A673 (cell line): ENCODE measurements at places on chromosomes 3 and 15.

DNA sequence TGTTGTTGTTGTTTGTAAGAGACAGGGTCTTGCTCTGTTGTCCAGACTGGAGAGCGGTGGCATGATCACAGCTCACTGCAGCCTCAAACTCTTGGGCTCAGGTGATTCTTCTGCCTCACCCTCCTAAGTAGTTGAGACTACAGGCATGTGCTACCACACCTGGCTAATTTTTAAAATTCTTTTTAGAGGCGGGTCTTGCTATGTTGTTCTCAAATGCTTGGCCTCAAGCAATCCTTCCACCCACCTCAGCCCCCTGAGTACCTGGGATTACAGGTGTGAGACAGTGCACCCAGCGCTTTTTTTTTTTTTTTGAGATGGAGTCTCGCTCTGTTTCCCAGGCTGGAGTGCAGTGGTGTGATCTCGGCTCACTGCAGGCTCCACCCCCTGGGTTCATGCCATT lies 46.7 kb downstream of the TMOD3 start:
- DNase-seq = no peak

DNA sequence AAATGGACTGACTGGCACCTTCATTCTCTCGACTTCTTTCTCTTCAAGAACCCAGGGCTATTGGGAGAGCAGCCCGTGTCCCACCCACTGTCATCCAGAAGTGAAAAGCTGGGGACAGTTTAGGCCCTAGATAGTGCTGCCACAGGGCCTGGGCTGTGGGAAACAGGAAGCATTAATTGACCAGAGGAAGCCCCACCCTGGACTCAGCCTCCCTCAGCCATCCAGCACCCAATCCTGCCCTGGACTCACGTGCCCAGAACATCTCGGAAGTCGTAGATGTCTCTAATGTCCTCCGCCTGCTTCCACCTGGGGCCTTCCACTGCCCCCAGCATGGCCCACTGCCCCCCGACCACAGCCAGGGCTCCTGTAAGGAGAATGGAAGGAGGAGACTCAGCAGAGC lies 2.3 kb downstream of the CAMK1 start:
- DNase-seq = no peak

DNA sequence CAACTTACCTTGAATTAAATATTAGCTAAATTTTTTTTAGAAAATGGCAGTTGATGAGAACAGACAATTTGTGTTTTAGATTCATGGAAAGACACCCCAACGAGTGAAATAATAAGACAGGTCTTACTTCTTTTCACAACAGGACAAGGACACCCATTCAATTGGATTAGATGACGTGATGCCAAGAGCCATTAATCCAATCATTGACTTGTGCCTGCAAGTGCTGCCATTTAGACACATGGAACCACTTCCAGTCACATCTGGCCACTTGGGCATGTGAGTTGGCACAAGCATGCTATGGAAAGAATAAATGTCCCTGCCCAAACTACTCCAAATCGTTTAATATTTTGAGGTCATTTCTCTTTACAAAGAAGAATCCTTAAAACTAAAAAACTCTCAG lies 1308.8 kb downstream of the ROBO2 start:
- peak; percentile 85 for DNase-seq

DNA sequence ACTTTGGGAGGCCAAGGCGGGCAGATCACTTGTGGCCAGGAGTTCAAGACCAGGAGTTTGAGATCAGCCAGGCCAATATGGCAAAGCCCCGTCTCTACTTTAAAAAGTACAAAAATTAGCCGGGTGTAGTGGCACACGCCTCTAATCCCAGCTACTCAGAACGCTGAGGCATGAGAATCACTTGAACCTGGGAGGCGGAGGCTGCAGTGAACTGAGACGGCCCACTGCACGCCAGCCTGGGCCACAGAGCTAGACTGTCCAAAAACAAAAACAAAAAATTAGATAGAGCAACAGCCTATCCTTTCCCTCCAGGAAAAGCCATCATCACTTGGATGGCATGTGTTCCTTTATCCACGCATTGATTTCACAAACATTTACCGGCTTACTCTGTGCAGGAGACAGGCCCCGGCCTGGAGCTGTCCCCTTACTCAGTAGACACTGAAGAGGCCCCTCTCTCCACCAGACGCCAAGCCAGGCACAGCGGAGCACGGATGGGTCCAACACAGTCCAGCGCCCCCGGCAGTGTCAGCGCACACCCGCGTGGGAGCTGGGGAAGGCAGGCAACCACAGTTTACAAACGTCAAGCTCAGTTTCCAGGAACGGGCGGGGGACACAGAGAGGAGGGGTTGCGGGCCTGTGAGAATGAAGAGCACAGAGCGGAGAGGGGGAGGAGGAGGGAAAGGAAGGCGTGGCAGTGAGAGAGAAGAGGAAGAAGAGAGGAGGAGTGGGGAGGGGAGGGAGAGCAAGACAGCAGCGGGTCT lies 3.1 kb downstream of the GP5 start:
- no peak for DNase-seq

GRCh38 chr15:37046876-37047614 lies 53.3 kb downstream of the MEIS2 start:
- no peak for DNase-seq

DNA sequence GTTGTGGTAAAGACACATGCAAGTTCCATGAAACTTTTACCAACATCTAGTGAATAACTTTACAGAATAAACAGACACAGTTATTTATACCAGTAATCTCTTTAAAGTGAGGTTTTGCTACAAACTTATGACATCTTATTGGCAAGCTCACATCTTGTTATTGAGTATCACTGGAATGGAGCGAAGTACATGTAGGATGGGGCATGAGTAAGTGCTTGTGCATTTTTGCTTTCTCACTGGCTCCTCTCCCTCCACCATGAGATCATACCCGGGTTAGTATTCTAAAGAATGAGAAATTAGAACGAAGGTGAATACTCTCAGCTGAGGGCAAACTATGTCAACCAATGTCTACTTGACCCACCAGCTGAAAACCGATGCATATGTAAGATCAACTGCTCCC lies 193.3 kb upstream of the ZNF717 start:
- DNase-seq = no peak

- DNase-seq = no peak
Measured at GRCh38 chr3:151576511-151577137, 115.8 kb upstream of the IGSF10 start.

DNA sequence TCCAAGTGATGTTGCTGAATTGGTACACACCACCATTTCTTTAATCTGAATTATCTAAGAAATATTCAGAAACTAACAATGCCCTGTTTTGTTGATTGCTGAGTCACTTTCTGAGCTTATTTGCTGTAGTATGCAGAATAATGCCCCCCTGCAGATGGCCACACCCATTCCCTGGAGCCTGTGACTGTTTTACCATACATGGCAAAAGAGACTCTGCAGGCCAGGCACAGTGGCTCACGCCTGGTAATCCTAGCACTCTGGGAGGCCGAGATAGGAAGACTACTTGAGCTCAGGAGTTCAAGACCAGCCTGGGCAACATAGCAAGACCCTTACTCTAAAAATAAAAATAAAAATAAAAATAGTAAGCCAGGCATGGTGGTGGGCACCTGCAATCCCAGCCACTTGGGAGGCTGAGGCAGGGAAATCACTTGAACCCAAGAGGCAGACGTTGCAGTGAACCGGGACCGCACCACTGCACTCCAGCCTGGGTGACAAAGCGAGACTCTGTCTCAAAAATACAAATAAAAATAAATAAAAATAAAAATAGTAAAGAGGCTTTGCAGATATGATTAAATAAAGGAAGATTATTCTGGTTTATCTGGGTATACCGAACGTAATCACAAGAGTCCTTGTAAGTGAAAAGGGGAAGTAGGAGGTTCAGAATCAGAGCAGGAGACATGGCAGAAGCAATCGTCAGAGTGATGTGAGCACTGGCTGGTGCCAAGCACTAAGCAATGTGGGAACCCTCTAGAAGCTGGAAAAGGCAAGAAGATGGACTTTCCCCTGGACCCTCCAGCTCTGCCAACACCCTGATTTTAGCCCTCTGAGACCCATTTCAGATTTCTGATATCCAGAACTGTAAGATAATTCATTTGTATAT lies 19.0 kb downstream of the PCYT1A start:
- DNase-seq = peak; percentile 95

DNA sequence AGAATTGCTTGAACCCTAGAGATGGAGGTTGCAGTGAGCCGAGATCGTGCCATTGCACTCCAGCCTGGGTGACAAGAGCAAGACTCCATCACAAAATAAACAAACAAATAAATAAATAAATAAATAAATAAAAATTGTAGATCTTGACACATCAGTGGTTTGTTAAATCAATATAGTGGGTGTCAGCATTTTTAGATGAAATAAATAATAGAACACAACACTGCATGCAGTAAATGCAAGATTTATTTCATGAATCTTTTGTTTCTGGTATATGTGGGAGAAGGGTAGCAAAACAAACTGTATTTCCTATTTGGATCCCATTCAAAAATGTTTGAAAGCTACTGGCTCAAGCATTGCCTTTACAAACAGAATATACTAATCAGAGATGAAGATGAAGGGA lies 35.6 kb upstream of the CHRM5 start:
- DNase-seq = no peak

DNA sequence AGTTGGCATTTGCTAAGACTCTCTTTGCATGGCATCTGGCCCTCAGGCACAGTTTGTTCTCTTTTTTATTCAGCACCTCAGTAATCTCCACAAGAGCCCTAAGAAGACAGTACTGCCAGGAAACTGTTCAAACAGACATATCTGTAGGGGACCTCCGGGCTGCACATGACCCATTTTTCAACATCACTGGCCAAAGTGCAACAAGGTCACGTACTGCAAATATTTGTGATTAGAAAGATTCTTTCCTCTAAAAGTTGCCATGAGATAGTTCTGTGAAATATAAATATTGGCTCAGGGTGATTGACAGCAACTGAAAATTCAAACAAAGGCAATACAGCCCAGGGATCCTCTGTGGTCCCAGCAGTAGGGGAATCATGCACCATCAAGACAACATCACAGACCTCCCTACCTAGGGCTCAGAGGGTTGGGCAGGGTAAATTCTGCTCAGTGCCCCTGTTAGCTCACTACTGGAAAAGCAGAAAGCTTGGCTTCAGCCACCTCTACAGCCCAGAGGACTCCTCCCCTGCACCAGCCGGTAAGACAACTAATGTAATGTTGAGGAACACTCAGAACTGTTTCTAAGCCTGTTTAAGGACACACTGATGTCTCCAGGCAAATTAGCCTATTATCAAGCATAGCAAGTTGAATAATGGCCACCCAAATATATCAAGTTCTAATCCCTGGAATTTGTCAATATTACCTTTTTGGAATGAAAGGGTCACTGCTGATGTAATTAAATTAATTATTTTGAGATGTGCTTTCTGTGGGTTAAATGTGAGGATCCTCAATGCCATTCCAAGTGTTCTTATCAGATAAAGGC lies 117.4 kb upstream of the LPP start:
- no peak for DNase-seq

DNA sequence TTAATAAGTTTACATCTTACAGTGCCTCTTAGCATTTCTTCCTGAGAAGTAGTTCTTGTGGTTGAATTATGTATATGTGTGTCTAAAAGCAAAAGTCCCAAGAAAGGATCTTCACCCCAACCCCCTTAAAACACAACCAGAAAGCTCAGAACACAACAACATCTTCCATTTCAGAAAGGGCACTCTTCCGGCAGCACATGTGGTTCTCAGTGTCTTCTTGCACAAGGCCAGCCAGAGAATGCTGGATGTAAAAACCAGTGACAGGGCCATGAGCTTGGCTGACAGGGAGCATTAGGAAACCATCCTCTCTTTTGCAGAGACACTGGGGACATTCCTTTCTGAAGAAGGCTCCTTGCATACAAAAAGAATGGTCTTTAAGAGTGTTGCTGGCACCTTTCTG lies 45.0 kb downstream of the EEFSEC start:
- no peak for DNase-seq

- no peak for DNase-seq
Measured at GRCh38 chr3:73683706-73684105, 59.0 kb upstream of the PDZRN3 start.

DNA sequence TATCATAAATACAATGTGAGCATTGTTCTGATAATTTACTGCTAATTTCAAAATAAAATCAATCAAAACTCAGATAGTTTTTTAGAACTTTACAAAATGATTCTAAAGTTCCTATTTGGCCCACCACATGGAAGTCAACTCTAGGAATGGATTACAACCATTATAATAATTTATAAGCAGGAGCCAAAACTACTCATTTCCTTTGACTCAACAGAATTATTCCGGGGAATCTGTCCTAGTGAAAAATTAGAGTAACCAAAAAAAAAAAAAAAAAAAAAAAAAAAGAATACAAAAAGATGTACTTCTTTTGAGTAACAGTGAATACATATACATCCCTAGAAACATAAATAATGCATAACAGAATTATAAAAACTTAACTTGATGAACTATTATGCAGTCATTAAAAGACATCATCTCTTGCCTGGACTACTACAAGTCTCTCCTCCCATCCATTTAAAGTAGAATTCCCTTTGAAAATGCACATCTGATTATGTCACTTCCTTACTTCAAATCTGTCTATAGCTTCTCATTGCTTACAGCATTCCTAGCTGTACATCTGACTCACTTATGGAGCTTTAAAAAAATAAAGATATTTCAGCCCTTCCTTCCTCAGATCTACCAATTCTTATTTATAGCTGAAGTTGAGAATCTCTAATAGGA lies 43.4 kb downstream of the HDGFL3 start:
- peak; percentile 13 for DNase-seq

GRCh38 chr15:73366766-73367623 lies 1.8 kb downstream of the HCN4 start:
- no peak for DNase-seq

- no peak for DNase-seq
Measured at GRCh38 chr3:147702509-147702908, 293.3 kb downstream of the ZIC1 start.
